ENCODE measurements at places on chromosomes 12 and 14.

- DNase-seq: no peak
Observed at GRCh38 chr12:33245434-33245833, 194.2 kb downstream of the SYT10 start.

DNA sequence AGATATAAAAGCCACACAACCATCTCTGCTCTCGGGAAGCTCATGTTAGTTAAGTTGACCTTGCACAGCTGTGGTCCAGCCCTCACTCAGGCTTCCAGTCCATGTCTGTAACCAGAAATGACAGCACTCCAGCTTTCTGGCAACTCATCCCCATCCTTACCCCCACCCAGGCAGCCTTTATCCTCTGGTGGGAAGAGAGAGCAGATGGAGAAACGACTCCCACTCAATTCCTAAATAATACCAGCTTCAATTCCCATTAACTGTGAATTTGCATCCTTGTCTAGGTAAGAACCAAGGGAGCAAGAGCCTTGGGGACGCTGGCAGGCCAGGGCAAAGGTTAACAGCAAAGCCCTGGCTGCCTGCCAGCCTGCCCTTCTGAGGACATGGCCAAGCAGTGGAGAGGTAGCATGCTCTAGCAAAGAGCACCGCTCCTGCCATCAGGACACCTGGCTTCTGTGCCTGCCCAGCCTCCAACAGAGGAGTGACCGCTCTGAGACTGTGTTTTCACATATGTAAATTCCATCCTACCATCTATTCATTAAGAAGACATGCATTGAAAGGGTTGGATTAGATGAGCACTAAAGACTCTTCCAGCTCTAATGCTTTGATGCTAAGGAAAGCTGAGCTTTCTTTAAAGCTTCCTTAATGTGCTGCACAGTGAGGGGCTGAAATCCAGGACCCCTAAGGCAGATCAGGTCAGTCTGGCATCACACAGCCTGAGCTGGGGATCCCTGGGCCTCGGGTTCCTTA, 236.1 kb downstream of the GRIN2B start:
- DNase-seq: no peak

- no peak for DNase-seq
Observed at GRCh38 chr14:24816929-24817211, 182.9 kb upstream of the GZMB start.

DNA sequence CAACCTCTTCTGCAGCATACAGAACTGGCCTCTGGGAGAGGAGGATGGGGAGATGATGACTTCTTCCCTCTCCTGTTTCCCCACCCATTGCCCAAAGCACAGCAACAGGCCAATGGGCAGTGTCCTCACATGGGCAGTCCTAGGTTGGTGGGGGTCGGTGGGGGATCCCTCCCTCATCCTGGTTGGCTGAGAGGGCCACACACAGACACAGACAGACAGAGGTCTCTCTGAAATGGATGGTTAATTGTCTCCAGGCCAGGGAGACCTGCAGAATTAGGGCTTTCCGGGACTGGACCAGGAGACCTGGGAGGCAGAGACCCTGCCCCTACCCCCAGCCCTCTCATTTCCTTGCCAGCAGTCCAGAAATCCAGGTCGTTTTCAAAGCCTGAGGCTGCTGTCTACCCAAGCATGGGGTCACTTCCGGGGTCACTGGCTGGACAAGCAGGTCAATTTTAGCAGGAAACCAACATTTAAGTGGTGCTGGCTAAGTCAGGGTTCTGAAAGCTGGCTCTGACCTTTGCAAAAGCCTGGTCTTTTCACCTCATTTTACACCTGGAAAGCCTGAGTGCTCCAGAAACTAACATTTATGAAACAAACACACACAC, 48.6 kb upstream of the TBX3 start:
- DNase-seq: no peak

- no peak for DNase-seq
Observed at GRCh38 chr12:131457028-131457310, 253.9 kb upstream of the SFSWAP start.

- DNase-seq: no peak
Observed at GRCh38 chr14:76760331-76761135, 735 bp upstream of the VASH1 start.

DNA sequence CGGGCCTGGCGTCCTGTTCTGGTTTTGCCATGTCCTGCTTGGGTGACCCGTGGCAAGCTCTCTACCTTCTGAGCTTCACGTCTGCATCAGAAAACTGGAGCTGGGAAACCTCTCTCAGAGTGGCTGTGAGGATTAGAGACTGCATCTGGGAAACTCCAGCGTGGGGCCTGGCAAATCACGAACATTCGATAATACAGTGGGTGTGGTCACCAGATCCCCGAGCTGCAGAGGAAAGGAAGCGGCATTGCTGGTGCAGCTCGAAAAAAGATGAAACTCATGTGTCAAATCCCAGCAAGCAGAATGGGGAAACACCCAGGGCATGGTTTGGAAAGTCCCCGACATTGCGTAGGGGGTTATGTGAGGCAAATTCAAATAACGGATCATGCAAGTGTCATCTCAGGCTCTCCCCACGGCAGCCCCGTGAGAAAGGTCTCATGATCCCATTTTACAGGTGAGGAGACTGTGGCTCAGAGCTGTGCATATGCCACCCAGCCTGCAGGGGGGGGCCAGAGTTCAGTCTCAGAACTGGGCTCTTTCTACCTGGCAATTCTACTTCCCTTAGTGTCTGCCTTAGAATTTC, 98.1 kb upstream of the VRK1 start:
- peak; percentile 51 for DNase-seq

DNA sequence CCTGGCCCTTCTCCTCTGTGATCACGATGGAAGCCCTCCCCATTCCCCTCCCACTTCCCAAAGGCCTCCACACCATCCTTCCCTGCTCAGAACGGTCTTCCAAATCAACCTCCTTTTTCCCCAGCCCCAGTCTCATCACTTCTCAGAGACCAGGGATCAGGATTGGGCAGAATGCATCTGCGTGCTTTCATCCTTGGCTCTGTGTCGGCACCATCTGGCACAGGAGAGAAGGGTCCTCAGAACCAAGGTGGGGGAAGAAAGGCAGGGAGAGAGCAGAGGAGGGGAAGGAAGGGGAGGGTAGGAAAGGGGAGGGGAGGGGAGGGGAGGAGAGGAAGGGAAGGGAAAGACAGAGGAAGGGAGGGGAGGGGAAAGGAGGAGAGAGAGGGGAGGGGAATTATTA, 52.4 kb upstream of the FICD start:
- no peak for DNase-seq

DNA sequence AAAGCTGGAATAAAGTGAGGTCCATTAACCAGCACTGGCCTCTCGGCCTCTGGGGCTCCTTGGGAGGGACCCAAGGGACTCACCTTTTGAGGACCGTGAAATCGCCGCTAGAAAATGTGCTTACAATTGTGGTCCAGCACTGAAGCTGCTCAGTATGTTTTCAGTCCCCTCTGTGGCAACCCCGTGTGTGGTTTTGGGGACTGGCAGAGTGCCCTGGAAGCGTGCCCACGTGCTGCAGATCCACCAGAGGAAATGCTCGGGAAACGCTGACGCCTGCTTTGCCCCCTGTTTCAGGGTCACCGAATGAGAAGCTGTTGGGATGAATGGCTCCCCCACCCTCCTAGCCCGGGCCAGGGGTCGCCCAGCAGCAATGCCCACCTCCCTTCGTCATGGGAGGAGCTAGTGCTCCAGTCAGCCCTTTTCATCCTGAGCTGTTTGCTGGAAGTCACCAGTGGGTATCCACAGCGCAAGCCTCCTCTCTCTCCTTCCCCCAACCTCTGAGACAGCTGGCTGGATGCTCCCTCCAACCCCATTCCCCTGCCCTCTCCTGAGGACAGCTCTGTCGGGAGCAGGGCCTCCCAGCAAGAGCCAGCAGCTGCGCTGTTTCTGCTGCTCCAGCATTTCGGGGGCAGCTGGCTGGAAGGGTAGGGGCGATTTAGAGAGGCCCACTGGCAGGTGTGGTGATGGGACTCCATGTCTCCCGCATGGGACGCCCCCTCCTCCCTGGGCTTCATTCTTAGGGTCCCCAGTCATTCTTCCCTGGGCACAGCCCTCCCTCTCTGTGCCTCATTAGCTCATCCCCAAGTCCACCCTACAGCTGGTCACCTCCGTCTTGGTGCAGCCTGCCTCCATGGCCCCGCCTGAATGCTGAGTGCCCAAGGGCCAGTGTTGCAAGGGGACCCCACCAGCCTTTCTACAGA, 33.2 kb upstream of the PPP1R13B start:
- no peak for DNase-seq

DNA sequence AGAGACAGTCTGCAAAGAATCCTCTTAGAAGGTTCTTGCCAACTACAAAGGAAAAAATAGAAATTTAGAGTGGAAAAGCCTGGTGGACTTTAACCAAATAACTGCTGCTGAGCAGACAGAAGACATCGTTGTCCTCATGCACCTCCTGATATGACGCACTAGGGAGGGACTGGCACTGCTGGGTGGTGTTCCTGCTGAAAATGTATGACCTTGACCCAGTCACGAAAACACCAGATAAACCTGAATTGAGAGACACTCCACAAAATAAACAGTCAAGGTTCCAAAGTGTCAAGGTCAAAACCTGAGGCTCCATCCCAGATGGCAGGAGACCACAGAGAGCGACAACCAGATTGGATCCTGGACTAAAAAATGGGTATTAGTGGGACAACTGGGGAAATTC, 61.9 kb downstream of the CHGA start:
- DNase-seq: no peak

DNA sequence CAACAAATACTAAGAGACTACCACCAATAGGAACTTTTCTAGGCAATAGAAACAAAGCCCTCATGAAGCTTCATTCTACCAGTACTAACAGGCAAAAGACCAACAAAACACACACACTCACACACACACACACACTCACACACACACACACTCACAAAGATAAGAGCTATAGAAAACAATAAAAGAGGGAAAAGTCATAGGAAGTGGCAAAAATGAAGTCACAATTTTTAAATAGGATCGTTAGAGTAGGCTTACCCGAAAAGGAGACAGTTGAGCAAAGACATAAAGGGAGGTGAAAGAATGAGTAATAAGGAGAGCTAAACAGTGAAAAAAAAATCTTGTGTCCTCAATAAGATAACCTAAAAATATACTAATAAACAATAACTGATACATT, 66.5 kb downstream of the C2CD5 start:
- no peak for DNase-seq

- DNase-seq: no peak
Observed at GRCh38 chr14:89277203-89277602, 139.8 kb downstream of the FOXN3 start.

GRCh38 chr12:67468549-67469245, 179.8 kb upstream of the DYRK2 start:
- no peak for DNase-seq

GRCh38 chr14:52244997-52245396, 22.5 kb upstream of the PTGDR start:
- no peak for DNase-seq

- DNase-seq: no peak
Observed at GRCh38 chr12:28699029-28699428, 450.0 kb upstream of the FAR2 start.

GRCh38 chr14:97571866-97572555, 774.8 kb downstream of the VRK1 start:
- DNase-seq: no peak

GRCh38 chr12:42935756-42936155, 346.2 kb upstream of the PRICKLE1 start:
- no peak for DNase-seq

DNA sequence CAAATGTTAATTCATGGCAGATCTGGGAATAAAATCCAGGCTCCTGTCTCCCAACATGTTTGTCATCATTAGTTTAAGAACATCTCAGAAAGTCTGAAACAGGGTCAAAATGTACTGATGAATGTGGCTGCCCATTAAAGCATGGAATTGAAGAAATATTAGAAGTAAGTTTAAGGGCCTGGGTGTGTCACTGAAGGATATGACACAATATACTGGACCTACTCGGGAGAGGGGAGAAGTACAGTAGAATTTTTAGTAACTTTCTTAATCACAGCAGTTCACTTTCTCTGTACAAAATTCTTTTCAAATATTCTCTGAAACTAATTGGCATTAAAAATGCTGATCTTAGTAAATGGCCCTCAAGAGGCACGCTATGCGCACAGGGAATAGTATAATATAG, 185.5 kb downstream of the ETV6 start:
- DNase-seq: no peak

GRCh38 chr12:77996670-77997069, 166.0 kb downstream of the NAV3 start:
- no peak for DNase-seq

DNA sequence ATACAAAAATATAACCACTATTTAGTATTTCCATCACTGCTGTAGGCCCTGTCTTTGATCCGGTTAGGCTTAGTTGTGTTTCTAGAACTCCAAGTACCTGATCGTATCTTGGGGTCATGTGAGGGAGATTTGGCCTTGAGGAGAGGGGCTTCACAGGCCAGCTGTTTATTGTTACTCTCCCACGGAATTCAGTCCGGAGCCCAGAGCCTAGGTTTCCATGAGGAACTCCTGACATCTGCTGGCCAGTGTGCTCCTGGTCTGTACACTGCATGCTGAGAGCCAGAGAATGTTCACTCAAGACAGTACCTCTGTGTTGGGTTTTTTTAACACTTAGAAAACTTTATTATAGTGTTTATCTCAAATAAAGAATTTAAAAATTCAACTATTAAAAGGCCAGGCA, 341.0 kb upstream of the TMEM132C start:
- no peak for DNase-seq

DNA sequence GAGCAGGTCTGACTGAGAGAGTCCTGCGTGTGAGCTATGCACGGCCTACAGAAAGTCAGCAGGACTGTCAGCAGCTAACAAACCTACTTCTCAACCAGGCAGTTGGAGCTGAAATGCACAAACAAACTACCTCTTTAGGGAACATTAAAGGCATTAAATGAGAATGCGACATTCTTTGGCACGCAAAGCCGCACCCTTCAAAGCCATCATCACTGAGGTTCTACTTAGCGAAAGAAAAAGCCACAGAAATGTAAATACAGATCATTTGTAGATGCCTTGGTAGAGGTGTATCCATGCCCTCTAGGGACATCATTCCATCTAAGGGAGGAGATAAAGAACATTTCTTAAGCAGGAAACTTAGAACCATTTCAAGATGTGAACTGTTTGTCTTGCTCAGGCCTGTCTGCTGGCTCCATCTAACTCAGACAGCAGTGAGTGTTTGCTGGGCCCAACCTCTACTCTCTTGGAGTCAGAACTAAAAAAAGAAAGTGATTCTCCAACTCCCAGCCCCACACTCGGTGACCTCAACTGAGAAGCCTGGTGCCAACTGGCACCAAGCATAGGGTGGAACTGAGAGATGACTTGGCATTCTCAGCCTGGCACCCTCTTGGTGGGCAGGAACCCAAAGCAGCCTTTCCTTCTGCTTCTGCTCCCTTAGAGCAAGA, 63.5 kb upstream of the MBIP start:
- DNase-seq: no peak

DNA sequence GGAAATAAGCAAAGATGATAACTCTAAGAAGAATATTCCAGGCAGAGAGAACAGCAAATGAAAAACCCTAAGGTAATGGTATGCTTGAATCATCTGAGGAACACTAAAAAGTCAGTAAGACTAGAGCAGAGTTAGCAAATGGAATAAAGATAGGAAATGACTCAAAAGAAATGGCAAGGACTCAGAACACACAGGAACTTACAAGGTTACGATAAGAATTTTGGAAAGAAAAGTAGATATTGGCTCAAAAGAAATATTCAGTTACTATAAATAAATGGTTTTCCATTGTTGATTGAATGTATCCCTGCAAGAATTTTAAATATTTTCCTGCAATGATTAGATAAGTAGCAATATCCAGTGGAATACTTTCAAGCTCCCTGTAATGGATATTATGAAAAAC, 705.8 kb downstream of the C12orf50 start:
- DNase-seq: no peak
